Stimulated activated CD4-positive, alpha-beta T cell treated with anti-CD3 and anti-CD28 coated beads, Interleukin-1b, Interleukin-23, amount 100 ng/mL, for 24 hours (primary cell): ENCODE measurements at places on chromosomes 4 and X.

- DNase-seq = no peak
Observed at GRCh38 chr4:127506283-127506682, 126.5 kb upstream of the INTU start.

GRCh38 chr4:180993244-180993836 lies 1249.9 kb upstream of the TENM3 start:
- DNase-seq = no peak

GRCh38 chr4:40881096-40881495 lies 131.3 kb downstream of the NSUN7 start:
- DNase-seq = no peak

- no peak for DNase-seq
Observed at GRCh38 chr4:40333921-40334352, 1.2 kb upstream of the CHRNA9 start.

DNA sequence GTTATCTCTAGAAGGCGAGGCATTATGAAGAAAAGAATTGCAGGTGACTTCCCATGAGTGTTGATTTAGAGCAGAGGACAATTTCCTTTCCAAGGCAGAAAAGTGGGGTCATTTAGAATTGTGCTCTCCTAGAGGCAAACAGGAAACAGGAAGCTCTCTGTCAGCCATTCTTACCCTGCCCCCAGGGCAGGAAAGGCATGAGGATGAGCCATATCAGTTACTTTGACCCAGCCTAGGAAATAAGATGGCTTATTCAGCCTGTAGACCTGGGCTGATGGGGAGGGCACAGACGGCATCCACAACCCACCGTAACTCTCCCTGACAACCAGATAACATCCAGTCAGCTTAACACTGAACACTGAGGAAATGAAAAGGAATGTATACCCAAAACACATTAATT lies 88.8 kb upstream of the KDR start:
- DNase-seq = no peak

- no peak for DNase-seq
Observed at GRCh38 chrX:10064736-10065135, 92.0 kb upstream of the CLCN4 start.
